ENCODE measurements at places on chromosomes 6 and 20.

- DNase-seq, result no peak
These were observed 288.5 kb downstream of the SOX4 start for GRCh38 chr6:21881969-21882465.

DNA sequence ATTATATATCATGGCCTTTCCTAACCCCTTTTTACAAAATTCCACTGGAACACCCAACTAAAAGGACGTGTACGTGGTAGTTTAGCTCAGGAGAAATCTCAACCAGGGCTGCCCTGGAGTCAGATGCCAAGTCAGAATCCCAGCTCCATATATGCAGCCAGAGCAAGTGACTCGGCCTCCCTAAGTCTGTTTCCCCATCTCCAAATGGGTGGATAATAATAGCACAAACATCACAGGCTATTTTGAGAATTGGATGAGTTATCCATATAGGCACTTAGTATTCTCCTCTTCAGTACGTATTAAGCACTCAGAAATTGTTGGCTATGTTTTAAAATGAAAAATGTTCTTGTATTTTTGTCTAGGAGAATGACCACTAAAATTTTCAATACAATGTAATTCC lies 481.5 kb downstream of the CD109 start:
- DNase-seq, result no peak

DNA sequence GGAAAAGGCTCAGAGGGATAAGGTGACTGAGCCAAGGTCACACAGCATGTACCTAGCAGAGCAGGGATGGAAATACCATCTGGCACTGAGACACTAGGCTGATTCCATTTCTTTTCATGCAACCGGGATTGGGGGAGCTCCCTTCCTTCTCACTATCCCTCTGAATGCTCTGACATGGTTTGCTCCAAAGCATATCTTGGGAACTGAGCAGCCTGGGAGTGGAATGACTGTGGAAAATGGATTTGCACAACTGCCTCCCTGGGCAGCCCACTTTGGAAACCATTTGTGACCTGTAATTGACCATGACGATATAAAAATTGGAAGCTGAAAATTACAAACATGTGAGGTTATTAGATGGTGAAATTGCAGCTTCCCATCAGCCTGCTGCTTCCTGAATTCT lies 309.0 kb upstream of the CHD6 start:
- DNase-seq, result no peak

- no peak for DNase-seq
These were observed 439.3 kb upstream of the SULF2 start for GRCh38 chr20:48224533-48225050.

DNA sequence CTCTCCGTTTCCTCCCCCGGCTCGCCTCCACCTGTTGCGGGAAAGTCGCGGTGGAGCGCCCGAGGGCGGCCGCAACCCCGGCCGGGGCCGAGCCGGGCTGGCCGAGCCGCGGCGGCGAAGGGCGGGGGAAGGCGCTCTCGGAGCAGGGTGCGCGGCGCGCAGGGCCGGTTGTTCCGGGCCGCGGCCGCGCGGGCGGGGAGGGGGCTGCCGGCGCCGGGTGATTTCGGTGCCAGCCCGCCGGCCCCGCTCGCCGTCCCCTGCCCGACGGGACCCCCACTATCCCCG lies 235 bp downstream of the MAP7 start:
- no peak for DNase-seq

- DNase-seq, result peak; percentile 61
These were observed 79.7 kb downstream of the MMS22L start for GRCh38 chr6:97203343-97203742.

- DNase-seq, result no peak
These were observed 10.9 kb upstream of the B4GALT5 start for GRCh38 chr20:49724408-49725223.

All from SK-N-DZ (cell line).